ENCODE measurements at places on chromosomes 1 and 21.

- no peak for DNase-seq
Observed at GRCh38 chr21:34644825-34645224, 24.0 kb upstream of the CLIC6 start.

DNA sequence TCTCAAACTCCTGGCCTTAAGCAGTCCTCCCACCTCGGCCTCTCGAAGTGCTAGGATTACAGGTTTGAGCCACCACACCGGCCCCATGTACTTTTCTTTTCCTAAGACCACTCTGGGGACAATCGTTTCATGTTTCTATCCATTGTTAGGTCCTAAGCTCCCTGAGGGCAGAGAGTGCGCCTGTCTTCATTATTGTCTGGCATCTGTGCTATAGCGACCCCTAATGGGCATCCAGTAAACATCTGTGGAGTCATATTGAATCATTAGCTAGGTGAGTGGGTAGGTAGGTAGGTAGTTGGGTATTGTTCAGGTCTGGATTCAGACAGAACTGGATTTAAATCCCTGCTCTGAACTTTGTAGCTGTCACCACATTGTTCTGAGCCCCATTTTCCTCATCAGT lies 66.1 kb downstream of the TMEM53 start:
- no peak for DNase-seq

GRCh38 chr21:24183077-24183476 lies 1424.2 kb downstream of the MRPL39 start:
- no peak for DNase-seq

GRCh38 chr1:111436726-111437125 lies 9.2 kb upstream of the OVGP1 start:
- DNase-seq: peak; percentile 9

DNA sequence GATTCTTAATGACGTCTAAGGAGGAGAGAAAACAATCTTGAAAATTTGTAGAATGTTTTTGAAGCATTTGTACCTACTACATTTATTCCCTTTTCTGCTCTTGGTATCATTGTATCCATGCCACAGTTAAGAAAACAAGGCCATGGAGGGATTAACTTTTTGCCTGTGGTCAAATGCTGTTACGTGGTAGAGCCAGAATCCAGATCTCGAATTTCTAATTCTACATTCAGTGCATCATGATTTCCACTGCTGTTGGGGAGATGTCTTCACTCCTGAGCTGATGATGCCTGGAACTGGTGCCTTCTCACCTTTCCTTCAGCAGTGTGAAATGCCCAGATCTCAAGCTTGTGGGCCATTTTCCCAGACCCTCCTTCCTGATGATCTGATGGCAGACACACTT lies 175.6 kb downstream of the HHAT start:
- DNase-seq: no peak

DNA sequence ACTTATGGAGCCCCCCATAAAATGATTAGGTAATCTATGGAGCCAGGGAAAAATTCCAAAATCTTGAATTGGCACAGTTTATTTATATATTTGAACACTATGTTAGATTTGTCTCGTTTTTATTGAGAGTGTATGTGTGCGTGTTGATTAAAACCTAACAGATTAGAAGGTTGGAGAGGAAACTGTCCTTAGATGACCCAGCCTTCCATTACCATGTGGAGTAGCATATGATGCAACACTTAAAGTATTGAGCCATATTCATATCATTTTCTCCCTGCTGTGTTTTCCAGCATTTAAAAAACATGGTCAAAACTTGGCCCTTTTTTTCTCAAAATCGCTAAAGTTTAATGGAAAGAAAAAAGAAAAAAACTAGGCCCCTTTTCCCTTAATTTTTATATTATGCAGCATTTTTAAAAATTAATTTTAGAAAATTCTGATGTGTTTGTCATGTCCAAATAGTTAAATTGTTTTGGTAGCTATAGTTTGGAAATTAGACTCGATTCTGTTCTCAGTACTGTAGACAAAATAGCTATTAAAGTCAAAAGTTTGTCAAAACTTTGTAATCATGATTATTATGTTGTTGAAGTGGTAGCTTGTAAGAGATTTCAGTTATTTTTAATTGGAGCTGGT lies 2.3 kb downstream of the LRRC8D start:
- peak; percentile 59 for DNase-seq

- DNase-seq: no peak
Observed at GRCh38 chr1:234277161-234277868, 95.9 kb upstream of the COA6 start.

DNA sequence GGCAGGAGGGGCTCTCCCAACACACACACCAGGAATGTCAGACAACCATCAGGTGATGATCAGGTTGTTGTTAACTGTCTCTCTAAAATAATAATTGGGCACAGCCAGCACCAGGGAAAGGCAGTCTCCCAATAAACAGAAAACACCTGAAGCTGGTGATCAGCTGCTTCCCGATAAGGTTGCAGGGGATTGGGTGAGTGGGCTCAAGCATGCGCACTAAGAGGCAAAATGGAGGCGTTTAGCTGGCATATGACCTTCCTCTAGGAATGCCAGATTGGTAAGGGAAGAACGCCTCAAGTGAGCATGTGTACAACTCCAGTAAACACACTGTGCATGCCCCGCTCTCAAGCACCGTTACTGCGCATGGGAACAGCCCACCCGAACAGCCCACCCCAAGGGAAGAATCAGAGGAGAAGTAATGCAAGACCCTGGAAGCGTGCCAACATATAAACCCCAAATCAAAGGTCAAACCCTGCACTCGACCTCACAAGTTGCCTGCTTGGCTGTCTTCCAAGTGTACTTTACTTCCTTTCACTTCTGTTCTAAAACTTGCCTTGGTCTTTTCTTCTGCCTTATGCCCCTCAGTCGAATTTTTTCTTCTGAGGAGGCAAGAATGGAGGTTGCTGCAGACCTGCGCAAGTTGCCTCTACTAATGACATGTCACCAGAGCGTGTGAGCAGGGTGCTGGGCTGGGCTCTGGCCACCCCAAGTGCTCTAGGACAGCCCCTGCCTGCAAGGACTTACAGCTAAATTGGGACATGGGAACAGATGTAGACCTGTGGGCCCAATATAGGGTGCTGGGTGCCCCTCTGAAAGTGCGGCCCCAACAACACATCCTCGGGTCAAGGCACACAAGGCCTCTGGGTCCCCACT lies 200.8 kb downstream of the RHOU start:
- no peak for DNase-seq

- DNase-seq: no peak
Observed at GRCh38 chr1:2466270-2466665, 9.8 kb upstream of the PLCH2 start.

- no peak for DNase-seq
Observed at GRCh38 chr1:10881046-10881445, 84.6 kb upstream of the CASZ1 start.

DNA sequence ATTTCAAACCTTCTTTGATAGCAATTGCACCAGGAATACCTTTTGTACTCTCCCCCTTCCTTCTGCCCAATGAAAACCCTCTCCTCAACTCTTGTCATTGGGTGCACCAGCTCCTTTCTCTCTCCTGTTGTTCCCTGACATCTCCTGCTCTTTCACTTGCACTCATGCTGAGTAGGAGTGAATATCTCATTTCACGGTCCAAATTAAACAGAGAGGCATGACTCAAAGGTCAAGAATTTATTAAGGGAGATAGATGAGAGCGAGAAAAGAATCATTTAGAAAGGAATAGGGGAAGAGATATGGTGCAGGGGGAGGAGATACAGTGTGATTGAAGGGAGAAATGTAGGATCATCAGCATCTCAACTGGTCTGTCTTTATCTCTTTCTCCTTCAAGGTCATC lies 22.1 kb downstream of the AIM2 start:
- peak; percentile 13 for DNase-seq

- no peak for DNase-seq
Observed at GRCh38 chr1:86062453-86062852, 94.1 kb downstream of the COL24A1 start.

- DNase-seq: peak; percentile 29
Observed at GRCh38 chr1:175591083-175591743, 152.2 kb downstream of the TNR start.

- DNase-seq: no peak
Observed at GRCh38 chr1:87064986-87065385, 150.6 kb downstream of the HS2ST1 start.

DNA sequence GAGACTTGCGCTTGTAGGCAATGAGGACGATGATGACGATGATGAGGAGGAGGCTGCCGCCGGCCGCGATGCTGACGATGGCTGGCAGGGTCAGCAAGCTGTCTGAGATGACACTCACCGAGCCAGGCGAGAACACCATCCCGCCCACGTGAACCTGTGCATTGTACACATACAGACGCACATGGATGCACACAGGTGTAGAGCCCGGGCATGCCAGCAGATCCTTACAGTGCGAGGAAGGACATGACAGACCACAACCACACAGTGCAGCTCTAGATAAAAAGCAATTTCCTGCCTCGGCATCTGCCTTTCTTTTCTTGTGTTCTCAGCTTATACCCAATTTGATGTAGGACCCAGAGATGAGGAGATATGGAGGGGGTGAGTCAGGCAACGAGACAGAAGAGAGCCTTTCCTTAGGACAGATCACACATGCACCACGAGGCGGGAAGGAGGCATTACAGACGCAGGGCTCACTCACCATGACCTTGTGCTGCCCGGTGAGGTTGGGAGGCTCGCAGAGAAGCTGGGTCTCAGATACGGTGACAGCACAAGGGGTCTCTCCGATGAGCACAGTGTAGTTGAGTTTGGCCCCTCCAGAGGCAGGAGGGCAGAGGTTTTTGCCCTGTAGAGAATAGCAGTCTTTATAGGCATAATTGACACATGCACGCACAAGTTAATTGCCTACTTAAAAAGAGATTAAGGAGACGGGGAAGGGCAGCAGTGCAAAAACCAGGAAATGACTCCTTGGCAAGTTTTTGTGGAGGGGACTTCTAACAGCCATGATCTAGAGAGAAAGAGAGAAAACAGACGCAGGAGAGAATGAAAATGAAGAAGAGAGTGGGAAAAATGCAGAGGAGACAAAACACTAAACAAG lies 133.9 kb upstream of the CD34 start:
- no peak for DNase-seq

DNA sequence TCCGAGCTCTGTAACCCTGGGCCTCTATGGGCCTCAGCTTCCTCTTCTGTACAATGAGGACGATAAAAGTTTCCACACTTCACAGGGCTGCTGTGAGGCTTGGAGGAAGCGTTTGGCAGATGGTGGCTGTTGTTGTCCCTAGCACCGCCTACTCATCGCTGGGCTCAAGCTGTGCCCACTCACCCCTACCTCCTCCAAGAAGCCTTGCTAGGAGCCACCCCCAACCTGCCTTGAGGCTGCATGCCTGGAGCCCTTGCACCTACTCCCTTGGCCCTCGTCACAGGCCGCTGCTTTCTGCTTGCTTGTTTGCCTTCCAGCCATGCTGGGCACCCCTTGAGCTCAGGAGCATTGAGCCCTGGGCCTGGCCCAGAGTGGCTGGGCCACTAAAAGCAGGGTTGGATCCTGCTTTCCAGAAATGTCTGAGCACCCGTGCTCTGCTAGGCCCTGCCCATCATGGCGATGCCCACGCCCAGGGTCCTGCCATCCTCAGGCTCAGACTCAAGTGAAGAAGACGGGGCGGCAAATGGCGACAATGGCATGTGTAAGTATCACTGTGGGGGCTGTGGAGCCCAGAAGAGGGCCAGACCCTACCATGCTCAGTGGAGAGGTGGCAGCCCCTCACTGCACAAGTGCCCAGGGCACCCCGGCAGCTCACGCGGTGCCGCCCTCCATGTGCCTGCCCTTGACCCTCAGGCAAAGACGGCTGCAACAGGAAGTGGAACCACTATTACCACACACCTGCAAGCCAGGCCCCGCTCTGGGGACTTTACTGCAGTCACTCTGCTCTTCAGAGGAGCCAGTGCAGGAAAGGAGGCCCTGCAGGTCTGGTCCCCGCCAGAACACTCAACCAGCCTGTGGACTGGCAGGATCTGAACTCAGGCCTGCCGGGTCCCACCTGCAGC lies 9.5 kb downstream of the SH3BGRL3 start:
- no peak for DNase-seq

GRCh38 chr21:24045775-24046215 lies 1561.5 kb downstream of the MRPL39 start:
- no peak for DNase-seq

DNA sequence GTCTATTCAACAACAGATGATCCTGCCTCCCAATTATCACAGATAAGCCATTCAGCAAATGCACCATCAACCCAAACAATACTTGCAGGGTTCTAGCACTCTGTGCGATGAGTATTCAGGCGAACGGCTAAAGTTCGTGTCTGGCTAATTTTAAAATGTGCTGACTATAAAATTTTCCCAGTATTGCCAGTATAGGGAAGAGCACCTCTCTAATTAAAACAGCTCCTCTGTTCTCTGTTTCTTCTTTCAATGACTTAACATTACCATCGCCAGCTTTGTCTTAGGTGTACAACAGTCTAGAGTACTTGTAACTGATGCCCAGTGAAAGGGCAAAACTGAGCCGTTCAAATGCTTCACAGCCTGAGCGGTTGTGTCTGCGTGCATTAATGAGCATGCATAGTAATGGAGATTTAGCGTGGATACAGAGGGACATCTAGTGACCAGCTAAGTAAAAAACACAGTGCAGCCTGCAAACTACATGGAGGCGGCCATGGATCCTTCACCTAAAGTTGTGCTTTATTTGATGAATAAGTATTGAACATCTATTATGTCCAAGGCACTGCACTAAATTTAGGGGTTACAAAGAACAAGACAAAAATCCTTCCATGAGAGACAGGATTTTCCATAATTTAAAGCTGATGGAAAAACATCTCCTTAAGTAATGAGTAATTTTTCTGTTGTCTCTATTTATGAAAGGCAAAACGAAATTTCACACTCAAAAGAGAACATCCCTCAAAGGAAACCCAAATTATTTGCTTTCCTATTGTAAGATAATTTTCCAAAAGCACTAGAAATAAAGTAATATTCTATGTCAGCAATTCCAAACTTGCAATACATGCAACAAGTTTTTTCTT lies 120.0 kb downstream of the SETD4 start:
- DNase-seq: peak; percentile 79

GRCh38 chr1:16938351-16939321 lies 16.9 kb downstream of the CROCC start:
- DNase-seq: no peak

GRCh38 chr1:97192872-97193572 lies 471.4 kb downstream of the PTBP2 start:
- DNase-seq: peak; percentile 92

GRCh38 chr21:41290106-41290799 lies 26.3 kb upstream of the FAM3B start:
- no peak for DNase-seq

GRCh38 chr1:61139775-61140549 lies 57.6 kb downstream of the NFIA start:
- DNase-seq: no peak

Data from mesenchymal stem cell (in vitro differentiated cells and primary cell).